Muscle of leg (tissue), 16 donors: ENCODE measurements at places on chromosomes 5 and 9. TPM values are rescaled to one million over a fixed set of nuclear protein-coding genes. Genes with fewer than 3 reads are reported as not detected.

TLE4 gene
- polyA plus RNA-seq: 16.5 TPM

HK3 gene
- polyA plus RNA-seq: 0.49 TPM

SLC6A18 gene
- not detected for polyA plus RNA-seq

SKP2 gene
- 52.3 TPM for polyA plus RNA-seq

HMMR gene
- polyA plus RNA-seq: 10.0 TPM

DNA sequence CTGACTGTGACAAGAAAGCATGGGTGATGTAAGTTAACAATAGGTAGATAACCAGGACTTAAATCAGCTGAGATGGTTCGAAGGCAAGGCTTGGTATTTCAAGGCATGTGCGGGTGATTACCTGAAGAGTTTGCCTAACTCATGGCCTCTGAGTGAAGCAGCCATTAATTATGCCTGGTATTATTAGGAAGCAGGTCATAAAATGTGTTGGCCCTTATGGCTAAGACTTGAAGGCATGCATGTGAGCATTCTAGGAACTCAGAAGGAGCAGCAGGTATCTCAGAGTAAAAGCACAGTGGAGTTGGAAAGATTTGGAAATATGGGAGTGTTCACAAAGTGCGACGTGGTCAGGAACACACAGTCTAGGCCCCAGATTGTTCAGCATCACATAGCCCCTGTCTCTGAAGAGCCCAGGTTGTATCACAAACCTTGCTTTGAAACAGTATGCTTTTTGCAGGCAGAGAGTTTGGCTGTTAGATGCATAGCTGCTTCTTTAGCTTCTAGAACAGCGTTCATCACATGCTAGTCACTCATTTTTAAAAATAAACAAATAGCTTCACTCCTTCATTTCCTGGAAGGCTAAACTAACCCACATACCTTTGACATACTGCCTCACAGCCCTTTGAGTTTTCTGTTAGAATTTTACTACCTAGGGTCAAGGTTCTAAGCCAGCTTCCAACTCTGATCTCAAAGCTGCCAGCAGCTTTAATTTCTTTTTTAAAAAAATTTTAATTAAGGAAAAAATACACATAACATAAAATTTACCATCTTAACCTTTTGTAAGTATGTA lies 2.1 kb downstream of the HEXB start:
- DNase-seq: no peak

GRCh38 chr5:2465383-2465782 lies 286.1 kb downstream of the IRX2 start:
- DNase-seq: no peak

GRCh38 chr5:124789104-124789605 lies 42.7 kb upstream of the ZNF608 start:
- DNase-seq: no peak

DNA sequence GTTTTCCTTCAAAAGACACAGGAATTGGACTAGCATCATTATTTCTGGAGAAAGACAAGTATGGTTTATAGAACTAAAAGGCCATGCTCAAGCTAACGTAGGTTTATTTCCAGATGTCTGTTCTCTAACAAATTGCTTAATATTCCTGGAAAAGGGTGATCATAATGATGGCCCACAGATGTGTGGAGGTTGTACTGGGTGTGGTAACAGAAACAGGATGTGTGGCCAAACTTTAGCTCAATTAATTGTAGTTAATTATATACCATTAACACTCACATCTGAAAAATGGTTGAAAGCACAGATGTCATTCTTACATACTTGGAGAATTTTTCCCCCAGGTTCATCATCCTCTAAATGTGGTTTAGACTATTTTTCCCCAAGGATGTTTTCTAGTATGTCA lies 292.7 kb upstream of the RASA1 start:
- peak; percentile 32 for DNase-seq

DNA sequence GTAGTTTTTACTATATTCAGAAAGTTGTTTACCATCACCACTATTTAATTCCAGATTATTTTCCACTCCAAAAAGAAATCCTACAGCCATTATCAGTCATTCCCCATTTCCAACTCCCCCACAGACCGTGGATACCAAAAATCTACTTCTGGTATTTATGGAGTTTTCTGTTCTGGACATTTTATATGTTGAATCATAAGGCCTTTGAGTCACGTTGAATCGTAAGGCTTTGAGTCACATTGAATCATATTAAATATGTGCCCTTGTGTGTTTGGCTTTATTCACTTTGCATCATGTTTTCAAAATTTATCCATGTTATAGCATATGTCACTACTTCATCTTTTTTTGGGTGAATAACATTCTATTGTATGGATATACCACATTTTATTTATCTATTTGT lies 454.1 kb upstream of the NUDT12 start:
- DNase-seq: no peak

DNA sequence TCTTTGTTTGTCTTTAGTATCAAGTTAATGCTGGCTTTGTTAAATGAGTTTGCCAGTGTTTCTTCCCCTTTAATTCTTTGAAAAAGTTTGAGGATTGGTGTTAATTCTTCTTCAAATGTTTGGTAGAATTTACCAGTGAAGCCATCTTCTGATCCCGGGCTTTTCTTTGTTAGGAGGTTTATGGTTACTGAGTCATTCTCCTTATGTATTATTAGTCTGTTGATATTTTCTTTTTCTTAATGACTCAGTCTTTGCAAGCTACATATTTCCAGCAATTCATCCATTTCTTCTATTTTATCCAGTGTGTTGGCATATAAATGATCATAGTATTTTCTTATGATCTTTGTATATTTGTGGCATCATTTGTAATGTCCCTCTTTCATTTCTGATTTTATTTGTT lies 74.5 kb upstream of the SPINK5 start:
- no peak for DNase-seq

DNA sequence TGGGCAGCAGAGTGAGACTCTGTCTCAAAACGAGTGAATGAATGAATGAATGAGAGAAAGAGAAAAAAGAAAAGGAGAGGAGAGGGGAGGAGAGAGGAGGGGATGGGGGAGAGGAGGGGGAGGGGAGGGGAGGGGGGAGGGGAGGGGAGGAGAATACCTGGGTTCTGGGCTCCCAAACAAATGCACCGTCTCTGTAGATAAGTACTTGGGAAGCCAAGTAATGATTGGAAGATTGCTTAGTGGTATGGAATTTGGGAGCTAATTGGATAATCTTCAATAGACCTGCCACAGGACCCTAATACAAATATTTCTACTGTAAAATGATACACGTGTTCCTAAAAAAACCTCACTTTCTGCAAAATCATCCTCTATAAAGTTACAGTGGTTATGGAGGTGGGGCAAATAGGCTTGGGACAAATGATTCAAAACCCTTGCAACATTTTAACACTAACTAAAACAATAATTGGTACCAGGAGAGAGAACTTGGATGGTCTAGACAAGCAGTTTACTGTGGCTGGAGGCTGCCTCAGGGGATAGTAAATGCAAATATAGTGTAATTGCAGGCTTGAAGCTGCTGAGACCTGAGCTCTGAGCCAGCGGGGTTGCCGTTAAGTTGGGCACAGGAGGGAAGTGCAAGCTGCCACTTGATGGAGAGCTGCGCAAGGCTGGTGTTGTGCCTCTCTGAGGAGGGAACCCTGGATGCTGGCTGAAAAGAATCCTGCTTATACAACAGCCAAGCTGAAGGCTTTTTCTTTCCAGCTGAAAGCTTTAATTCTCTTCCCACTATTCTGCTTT lies 3.5 kb downstream of the HEMGN start:
- DNase-seq: no peak

- no peak for DNase-seq
These were observed 75.3 kb downstream of the TRIO start for GRCh38 chr5:14218480-14218879.

DNA sequence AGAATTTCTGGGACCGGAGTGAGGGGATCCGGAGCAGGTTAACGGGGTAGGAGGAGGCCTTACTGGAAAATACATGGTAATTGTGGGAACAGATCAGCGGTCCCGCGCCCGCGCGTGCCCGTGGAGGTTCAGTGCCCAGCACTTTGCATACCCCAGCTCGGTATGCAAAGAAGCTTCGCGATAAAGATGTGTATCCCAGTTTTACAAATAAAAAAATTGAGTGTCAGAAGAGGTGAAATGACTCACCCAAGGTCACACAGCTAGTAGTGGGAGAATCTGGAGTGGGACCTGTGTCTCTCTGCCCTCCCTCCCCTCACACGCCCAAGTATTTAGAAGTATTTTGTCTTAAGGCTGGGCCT lies 967 bp downstream of the NEURL1B start:
- no peak for DNase-seq

DNA sequence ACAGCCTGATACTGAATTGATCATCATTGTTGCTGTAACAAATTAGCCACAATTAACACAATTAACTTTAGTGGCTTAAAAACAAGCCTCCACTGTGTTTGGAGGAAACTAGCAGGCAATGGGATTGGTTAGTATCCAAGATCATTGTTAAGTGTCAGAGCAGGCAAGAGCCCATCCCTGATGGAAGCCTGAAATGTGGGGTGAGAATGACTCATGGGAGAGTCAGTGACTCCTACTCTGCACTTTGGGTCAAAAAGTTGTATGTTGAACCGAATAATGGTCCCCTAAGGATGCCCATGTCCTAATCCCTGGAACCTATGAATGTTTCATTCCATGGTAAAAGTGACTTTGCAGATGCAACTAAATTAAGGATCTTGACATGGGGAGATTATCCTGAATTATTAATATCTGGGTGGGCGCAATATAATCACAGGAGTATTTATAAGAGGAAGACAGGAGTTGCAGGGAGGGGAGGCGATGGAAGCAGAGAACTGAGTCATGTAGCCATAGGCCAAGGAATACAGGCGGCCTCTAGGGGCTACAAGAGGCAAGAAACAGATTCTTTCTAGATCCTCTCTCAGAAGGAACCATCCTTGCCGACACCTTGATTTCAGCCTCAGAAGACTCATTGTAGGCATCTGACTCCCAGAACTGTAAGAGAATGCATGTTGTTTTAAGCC lies 28.8 kb downstream of the ALG2 start:
- no peak for DNase-seq

DNA sequence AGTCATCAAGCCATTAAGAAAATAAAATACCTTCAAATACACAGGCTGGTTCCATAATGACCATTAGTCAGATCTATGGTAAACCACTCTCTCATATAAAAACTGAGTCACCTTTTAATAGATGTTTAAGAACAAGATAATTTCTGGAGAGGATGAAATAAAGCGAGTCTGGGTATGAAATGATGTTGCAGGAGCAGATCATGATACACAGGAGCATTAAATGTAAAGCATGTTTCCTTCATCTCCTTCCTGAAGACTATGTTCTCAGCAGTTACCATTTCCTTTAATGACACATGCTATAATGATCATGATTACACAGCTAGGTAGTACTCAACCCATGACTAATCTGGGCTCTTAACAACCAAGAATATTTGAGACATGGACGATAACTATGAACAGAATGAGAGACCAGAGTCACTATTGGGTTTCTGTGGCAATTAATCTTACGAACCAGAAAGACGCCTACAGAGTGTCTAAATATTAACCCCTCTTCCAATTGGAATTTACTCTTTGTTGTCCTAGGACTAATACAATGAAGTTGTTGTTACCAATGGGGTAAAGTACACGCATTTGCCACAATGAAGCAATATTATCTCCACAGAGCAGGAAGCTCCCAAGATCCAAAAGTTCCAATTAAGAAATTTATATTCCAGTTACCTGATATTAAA lies 105.6 kb downstream of the NR6A1 start:
- no peak for DNase-seq

DNA sequence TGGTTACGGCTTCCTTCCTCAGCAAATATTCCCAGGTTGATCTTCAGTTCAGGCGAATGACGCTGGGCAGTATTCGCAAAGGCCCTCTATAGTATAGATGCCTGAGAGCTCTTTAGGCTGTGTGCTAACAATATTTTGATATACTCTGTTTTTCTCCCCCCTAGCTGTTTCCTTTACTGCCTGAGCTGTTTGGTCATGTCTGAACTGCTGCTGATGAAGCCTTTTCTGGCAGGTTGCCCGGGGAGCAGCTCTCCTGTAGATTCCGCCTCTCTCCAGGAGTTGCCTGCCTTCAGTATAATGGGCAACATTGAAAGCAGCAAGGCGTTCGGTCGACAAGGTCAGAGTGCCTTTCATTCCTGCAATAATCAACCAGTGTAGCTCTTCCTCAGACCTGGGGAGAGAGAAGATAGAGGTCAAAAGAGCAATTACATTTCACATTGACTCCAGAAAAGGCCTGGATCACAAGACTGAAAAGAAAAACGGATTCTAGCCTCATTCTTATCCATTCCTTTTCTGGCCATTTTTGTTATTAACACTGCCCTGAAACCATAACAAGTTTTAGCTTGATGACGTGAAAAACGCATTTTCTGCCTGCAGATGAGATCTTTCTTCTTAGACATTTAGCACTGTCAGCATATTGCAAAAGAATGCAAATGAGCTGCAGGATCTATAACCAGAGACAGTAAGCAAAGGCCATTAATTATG lies 60.1 kb upstream of the ZNF608 start:
- peak; percentile 87 for DNase-seq

DNA sequence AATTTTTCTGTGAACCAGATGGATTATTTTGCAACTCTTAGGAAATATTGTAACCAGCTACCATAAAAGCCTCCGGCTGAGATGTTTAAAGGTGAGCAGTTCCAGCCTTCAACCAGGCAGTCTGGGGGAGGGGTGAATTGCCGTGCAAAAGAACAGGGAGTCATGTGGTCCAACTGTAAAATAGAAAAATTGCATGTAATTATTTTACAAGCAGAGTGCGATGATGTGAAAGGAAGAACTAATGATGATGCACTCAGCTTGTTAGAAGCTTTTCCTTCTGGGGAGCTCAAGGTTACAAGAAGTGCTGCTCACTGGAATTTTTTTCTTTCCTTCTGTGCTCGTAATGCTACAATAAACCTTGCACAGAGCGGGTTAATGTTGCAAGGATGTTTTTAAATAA lies 188.7 kb upstream of the ITGA1 start:
- no peak for DNase-seq

DNA sequence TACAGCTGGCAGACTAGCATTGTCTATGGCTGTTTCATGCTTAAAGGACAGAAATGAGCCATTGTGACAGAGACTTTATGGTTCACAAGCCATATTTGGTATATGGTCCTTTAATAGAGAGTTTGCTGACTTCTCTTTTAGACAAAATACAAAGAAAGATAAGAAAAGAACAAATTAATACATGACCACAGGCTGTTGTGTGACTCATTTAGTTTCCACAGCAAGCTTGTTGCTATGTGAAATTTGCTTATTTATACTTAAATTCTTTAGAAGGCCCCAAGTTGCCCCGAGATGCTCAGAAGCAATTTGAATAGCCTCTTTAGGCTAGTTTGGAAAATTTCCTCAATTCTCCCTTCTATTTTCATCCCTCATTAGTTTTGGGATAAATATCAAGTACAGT lies 315.3 kb upstream of the RPS23 start:
- peak; percentile 28 for DNase-seq

DNA sequence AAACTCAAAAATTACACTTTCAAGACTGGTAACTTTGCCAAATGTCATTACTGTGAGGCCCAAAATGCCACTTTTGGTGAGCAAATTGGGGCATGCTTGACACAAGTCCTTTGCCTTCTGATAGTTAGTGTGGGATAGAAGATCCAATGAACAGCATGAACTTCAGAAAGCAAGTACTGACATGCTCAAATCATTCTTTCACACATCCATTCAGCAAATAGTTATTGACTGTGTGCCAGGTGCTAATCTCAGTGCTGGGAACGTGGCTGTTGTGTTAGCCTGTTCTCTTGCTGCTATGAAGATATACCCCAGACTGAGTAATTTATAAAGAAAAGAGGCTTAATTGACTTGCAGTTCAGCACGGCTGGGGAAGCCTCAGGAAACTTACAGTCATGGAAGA lies 247.0 kb downstream of the CHSY3 start:
- no peak for DNase-seq
